GOT3 (cell line): ENCODE measurements at places on chromosomes 2 and 18.

DNA sequence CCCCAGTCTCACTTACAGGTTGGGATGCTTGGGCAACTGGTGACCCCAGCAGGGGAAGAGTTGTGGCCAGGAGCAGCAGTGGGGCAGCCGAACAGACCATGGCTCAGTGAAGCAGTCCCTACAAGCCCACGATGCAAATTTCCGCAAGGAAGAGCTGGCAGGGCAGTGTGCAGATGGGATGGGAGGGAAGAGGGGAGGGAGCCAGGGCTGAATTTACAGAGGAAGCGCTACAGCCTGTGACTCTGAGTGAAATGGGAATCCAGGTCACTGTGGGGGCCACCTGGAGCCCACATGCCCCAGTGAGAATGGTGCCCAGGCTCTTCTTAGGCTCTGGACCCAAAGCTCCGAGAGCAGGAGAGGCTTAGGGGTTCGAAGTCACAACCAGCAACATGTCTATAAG lies 27.0 kb upstream of the SELENOI start:
- no peak for DNase-seq

GRCh38 chr2:146661473-146662096 lies 1183.2 kb upstream of the ACVR2A start:
- DNase-seq: no peak

DNA sequence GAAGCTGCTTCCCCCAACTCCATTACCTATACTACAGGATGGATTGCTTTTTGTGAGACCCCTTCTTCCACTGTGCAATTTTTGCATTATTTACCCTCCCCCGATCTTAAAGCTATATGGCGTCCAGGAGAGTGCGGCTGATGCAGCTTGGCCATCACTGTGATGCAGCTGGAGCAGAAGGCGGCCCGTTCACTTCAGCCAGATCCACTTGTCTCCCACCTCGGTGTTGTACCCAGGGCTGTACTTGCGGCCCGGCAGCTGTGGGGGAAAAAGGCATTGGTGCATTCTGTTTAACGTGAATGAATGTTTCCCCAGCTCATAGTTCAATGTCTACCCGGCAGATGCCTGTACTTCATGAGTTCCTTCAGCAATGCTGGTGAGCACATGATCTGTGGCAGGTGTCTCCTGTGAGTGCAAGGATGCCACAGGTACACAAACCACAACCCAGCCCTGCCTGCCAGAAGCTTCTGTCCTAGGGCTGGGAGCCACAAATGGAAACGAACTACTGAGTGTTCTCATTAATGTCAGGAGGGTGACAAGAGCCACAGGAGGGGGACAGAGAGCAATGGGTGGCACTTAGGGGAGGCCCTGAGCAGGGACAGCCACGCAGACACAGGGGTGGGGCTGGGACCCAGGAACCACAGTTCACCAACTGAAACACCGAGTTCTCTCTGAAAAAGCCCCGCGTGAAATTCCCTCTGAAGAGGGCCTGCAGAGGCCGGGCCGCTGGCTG lies 64.0 kb downstream of the NDUFA10 start:
- DNase-seq: no peak

- no peak for DNase-seq
Observed at GRCh38 chr2:173290046-173290445, 64.6 kb upstream of the CDCA7 start.

DNA sequence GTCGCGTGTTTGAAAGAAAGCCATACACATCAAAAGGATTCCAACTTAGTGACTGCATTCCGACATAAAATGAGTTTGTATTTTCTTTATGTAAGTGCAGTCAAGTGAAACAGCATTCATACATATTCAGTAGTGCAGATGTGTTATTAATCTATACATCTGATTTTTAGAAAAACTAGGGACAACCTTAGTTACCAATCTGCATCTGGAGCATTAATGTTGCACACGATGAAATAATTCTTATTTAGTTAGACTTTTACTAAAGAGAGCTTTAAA lies 1.9 kb downstream of the GORASP2 start:
- no peak for DNase-seq
